AG04449 (cell line): ENCODE measurements at places on chromosomes 7 and 10.

DNA sequence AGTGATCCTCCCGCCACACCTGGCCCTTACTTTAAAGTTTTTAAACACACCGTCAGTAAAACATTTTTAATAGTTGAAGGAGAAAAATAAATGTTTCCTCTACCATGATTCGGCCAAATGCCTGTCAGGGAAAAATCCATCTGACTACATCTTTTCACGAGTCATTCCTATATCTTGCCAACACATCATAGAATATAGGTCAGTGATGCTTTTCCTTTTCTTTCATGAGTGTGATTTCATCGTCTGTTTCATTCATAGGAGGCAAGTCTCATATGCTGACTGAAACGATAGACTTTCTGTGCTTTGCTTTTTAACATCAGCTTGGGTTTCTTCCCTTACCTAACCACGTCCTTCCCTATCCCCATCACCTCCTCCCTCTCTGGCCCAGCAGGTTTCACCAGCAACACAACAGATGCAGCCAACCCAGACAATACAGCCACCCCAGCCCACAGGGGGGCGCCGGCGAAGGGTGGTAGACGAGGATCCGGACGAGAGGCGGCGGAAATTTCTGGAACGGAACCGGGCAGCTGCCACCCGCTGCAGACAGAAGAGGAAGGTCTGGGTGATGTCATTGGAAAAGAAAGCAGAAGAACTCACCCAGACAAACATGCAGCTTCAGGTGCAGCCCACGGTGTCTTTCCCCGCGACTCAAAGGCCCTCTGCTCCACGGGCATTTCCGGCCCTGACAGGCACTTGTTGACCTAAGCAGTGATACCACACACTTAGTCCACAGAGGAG lies 149.2 kb downstream of the TRIL start:
- DNase-seq, result peak; percentile 21

DNA sequence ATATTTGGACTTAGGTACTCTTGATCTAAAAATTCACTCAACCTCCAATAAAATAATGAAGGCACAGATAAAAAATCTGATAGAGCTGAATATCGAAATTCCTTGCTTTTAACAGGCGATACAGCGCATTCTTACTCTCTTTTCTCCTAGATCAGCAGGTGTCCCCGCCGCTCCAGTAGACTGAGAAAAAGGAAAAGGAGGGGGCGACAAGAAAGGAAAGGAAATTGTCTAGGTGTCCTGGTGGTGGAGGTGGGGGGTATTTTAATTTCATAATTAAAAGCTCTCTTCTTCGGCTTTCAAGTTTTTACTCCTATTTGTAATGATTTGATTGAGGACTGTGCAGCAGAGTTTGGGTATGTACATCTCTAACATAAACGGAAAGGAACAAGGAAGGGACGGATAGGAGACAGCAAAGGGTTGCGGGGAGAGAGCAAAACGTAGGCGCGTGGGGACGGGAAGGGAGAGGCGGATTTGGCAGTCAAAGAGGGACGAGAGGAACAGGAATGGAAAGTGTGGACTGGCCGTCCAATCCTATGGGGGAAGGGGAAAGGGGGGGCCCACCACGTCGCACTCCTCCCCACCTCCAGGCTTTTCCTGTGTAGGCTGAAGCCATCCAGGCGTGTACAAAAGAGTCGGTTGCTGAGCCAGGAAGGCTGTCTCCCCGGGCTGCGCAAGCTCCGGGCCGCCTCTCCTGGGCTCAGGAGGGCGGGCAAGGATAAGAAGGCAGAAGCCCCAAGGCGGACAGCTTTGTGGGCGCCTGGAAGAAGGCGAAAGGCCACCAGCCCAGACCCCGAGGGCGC lies 875 bp upstream of the HECTD2 start:
- DNase-seq, result no peak

DNA sequence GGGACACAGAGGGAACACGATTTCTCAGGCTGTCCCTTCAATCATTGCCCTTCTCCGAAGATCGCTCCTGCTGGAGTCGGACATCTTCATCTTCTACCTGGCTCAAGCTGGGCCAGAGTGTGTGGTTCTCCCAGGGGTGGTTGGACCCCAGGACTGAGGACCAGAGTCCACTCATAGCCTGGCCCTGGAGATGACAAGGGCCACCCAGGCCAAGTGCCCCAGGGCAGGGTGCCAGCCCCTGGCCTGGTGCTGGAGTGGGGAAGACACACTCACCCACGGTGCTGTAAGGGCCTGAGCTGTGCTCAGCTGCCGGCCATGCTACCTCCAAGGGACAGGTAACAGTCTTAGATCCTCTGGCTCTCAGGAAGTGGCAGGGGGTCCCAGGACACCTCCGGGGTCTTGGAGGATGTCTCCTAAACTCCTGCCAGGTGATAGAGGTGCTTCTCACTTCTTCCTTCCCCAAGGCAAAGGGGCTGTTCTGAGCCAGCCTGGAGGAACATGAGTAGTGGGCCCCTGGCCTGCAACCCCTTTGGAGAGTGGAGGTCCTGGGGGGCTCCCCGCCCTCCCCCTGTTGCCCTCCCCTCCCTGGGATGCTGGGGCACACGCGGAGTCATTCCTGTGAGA lies 23.3 kb downstream of the TBATA start:
- DNase-seq, result no peak

GRCh38 chr7:127979113-127979727 lies 52.0 kb downstream of the LRRC4 start:
- no peak for DNase-seq

DNA sequence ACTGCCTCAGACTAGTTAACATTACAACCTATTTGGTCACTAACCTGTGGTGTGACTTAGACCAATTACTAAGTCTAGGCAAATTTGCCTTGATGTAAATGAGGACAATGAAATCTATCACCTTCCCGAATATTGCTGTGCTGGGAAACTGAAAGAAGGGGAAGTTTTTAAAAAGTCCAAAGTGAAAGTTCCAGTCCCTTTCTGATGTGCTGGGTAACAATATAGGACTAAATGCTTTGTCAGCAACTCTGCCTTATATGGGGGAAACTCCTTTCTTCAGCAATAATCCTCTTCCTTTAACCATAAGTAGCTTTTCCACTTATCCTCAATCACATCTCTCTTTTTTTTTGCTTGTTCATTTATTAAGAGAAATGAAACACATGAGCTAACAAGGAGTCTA lies 3.9 kb downstream of the PIK3AP1 start:
- no peak for DNase-seq

DNA sequence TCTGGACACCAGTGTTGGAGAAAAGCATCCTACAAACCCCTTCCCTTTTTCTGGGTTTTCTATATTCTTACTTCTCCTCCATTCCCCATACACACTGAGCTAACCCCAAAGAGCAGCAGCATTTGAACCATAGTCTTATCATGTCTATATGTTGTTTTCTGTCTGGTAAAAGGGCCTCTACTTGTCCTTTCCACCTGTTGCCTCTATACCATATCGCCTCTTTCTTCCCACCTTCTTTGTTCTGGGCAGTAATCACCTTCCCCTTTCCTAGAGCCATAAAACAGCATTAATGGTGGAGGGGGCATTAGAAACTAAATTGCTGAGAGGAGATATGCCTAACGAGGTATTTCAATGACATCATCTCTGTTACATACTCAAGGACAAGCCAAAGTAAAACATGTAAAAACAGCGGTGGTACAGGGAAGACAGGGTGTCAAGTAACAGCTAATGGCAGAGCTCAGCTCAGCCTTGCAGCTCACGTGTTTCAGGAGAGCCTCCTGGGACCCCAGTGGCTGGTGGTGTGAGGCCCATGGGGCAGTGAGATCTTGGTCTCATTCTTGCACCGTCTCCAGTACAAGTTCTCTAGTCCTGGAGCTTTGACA lies 20.6 kb downstream of the NPY start:
- no peak for DNase-seq

- DNase-seq, result no peak
Observed at GRCh38 chr7:44978511-44979366, at the start of gene MYO1G. MYO1G (minus strand) TSS chr7:44979015; CDS start chr7:44978961, 54 bp downstream.

DNA sequence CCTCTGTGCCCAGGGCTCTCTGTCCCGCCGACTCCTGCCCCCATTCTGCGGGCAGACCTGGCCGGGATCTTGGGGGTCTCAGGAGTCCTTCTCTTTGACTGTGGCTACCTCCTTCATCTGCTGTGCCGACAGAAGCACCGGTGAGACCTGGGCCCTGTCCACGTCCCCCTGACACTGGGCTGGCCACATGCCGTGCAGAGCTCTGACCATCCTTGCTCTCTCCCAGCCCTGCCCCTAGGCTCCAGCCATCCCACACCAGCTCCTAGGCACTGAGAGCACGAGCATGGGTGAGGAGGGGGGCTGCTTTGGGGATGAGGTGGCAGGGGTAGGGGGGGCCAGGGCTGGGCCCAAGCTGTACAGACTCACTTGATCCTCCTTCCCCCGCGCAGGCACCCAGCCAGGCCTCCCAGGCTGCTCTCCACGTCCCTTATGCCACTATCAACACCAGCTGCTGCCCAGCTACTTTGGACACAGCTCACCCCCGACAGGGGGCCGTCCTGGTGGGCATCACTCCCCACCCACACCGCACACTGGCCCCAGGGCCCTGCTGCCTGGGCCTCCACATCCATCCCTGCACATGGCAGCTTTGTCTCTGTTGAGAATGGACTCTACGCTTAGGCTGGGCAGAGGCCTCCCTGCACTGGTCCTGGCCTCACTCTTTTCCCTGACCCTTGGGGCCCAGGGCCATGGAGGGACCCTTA lies 4.8 kb upstream of the PILRB start:
- no peak for DNase-seq
